ENCODE measurements at places on chromosomes 16 and 17. TPM values are rescaled to one million over a fixed set of nuclear protein-coding genes. Genes with fewer than 3 reads are reported as not detected.

GPR179 gene
- 0.07 TPM for total RNA-seq

MYH13 gene
- not detected for total RNA-seq

TLCD1 gene
- total RNA-seq: 2.5 TPM

DNA sequence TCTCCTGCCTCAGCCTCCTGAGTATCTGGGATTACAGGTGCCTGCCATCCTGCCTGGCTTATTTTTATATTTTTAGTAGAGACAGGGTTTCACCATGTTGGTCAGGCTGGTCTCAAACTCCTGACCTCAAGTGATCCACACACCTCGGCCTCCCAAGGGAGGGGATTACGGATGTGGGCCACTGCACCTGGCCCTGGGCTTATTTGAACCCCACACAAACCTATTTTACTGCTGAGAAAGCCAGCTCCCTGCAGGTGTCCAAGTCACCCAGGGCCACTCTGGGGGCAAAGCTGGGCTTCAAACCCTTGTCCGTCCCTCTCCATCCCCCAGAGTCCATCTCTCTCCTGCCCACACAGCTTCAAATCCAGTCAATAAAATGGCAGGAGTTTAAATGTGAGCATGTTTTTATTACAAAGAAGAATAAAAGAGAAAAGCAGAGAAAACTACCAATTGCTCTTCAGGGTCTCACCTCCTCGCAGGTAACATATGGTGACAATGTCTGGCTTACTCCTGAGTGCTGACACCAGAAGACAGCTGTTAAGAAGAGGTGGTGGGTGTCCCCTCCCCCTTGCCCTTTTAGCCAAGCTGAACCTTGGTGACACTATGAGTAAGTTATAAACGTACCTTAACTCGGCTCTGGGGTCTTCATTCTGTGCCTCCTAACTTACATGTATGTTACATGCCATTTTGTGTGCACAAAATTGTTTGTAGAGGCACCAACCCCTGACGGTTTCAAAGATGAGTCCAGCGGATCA, 45.4 kb downstream of the LAT start:
- no peak for DNase-seq
- no peaks in the 10 kb centered on the region for H3K36me3 ChIP-seq
- H3K27ac ChIP-seq: no peak overlapping the region
- no peaks in the 10 kb centered on the region for H3K4me1 ChIP-seq

- peaks cover 47% of the 10 kb centered on the region for H3K36me3 ChIP-seq
- H3K27me3 ChIP-seq: no peaks in the 10 kb centered on the region
- peaks cover 71% of the 10 kb centered on the region for H3K4me1 ChIP-seq
Observed at GRCh38 chr17:82440991-82441627, 9.4 kb downstream of the CYBC1 start.

GRCh38 chr16:3781421-3781820, 64.1 kb upstream of the TRAP1 start:
- peaks cover 2% of the 10 kb centered on the region for H3K36me3 ChIP-seq
- H3K4me3 ChIP-seq: no peak overlapping the region
- H3K27ac ChIP-seq: no peak overlapping the region
- H3K27me3 ChIP-seq: no peaks in the 10 kb centered on the region
- DNase-seq: no peak

GRCh38 chr16:2535625-2536013, 2.2 kb upstream of the PDPK1 start:
- no peaks in the 10 kb centered on the region for H3K36me3 ChIP-seq
- DNase-seq: peak; percentile 78
- H3K4me1 ChIP-seq: peaks cover 27% of the 10 kb centered on the region
- no peak overlapping the region for H3K4me3 ChIP-seq
- peak overlapping the region; percentile 96 for H3K27ac ChIP-seq

DNA sequence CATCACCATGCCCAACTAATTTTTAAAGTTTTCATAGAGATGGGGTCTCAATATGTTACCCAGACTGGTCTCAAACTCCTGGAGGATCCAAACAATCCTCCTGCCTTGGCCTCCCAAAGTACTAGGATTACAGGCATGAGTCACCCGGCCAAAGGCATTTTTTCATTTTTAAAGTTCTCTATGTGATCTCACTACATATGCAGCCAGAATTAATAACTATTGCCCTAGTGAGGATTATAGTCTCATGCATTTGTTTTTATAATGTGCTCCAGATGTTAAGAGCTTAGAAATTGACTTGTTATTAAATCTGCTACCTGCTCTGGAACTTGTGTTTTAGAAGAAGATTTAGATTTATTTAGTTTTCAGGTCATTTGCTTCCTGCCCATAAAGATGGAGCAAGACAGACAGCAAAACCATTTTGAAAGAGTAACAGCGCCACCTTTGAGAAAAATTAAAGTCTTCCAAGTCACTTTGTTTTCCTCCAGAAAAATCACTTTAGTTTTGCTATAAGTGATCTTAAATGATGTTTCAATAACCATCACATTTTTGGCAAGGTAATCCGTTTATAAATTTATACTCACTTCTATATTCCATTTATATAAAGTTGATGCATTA, 79.5 kb downstream of the CA4 start:
- H3K4me3 ChIP-seq: no peak overlapping the region
- H3K36me3 ChIP-seq: peaks cover 21% of the 10 kb centered on the region
- no peak for DNase-seq
- no peak overlapping the region for H3K27ac ChIP-seq

GRCh38 chr17:50037321-50038107, 18.4 kb upstream of the ITGA3 start:
- H3K36me3 ChIP-seq: no peaks in the 10 kb centered on the region
- peak overlapping the region; percentile 4 for H3K27ac ChIP-seq
- DNase-seq: peak; percentile 83
- H3K4me1 ChIP-seq: no peaks in the 10 kb centered on the region

GRCh38 chr16:81616321-81617020, 162.6 kb upstream of the PLCG2 start:
- H3K36me3 ChIP-seq: peaks cover 9% of the 10 kb centered on the region
- peaks cover 45% of the 10 kb centered on the region for H3K4me1 ChIP-seq
- DNase-seq: peak; percentile 95
- no peak overlapping the region for H3K4me3 ChIP-seq
- peak overlapping the region; percentile 88 for H3K27ac ChIP-seq

DNA sequence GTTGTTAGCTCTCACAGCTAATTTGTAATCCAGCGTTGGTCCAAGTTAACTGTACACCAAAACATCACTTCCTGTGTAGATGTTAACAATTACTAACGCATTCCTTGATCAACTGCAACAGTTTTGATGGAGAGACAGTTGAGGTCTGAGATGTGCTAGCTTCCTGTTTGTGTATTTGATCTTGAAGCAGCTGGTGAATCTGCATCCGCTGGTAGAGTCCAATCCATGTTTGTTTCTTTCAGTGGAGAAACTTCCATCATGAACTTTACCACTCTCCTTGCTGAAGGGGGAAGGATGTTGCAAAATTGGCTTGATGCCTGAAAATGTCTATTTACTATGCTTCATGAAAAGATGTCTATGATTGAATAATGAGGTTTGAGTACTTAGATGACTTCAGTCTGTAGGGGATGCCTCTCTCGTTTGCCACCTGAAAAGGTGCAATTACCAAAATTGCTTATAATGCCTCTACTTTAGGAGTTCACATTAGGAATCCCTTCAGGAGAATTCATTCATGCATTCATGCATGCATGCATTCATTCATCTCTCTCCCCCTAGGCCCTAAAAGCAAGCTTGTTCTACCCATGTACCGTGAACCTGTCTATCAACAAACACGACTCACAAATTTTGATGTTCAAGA, 39.6 kb upstream of the ZKSCAN2 start:
- H3K4me3 ChIP-seq: no peak overlapping the region
- no peaks in the 10 kb centered on the region for H3K36me3 ChIP-seq
- DNase-seq: no peak
- no peaks in the 10 kb centered on the region for H3K27me3 ChIP-seq

DNA sequence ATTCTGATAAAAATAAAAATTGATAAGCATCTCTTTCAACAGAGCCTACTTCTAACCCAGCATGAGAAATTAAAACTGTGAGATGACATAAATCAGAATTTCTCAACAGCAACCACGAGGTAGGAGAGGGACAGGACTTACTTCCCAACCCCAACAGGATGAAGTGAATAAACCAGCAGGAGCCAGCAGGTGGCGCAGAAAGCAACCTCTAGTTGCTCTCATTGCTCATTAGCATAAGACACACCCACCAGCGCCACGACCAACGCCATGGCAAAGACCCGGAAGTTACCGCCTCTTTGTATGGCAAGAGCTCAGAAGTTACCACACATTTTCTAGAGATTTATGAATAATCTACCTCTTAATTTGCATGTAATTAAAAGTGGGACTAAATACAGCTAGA, 189.4 kb upstream of the CDH8 start:
- H3K27ac ChIP-seq: no peak overlapping the region
- no peaks in the 10 kb centered on the region for H3K36me3 ChIP-seq
- H3K4me3 ChIP-seq: no peak overlapping the region
- DNase-seq: no peak
- H3K27me3 ChIP-seq: no peaks in the 10 kb centered on the region

DNA sequence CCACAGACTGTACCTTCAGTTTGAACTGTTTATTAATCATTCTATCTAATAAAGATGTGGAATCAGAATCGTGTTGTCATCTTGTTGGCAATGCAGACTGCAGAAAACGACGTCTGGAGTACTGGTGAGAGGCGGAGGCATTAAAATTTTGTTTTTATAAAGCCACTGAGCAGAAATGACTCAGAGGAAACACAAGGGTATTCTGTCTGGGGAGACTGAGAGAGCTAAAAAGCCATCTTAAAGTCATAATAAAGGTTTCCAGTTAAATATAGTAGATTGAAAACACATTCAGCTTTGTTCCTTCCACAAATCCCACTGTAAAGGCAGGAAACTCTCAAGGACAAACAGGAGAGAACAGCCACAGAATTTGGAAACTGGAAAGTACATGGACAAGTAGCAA, 74.2 kb downstream of the CPPED1 start:
- no peaks in the 10 kb centered on the region for H3K27me3 ChIP-seq
- no peak overlapping the region for H3K27ac ChIP-seq
- DNase-seq: no peak
- H3K4me3 ChIP-seq: no peak overlapping the region
- H3K36me3 ChIP-seq: peaks cover 53% of the 10 kb centered on the region
- no peaks in the 10 kb centered on the region for H3K4me1 ChIP-seq

DNA sequence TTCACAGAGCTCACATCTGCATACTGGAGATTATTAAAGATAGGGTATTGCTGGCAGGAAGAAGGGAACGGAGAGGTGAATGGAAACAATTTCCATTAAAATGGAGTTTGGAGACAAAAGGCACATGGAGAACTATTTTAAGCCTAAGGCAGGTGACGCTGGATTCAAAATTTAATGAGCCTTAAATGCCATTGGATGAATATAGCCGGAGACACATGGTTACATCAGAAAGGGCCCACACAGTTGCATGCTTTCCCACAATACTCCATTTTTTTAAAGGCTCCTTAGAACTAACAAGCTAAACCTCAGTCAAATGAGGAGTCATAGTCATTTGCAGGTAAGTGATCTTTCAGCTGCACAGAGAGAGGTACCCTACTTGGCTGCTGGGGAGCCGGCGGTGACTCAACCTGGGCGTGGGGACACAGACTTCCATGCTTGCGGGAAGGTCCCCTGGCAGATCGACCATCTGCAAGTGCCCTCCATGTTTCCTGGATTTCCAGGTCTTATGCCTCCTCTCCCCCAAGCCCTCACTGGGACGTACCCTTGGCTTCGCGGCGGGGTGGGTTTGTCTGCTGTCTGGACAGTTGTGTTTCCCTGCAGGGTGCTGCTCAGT, 259.2 kb downstream of the CBLN1 start:
- no peaks in the 10 kb centered on the region for H3K27me3 ChIP-seq
- DNase-seq: no peak
- no peak overlapping the region for H3K4me3 ChIP-seq
- H3K4me1 ChIP-seq: no peaks in the 10 kb centered on the region
- H3K36me3 ChIP-seq: no peaks in the 10 kb centered on the region

GRCh38 chr17:76371656-76372628, 12.5 kb upstream of the SPHK1 start:
- DNase-seq: no peak
- H3K36me3 ChIP-seq: no peaks in the 10 kb centered on the region
- no peaks in the 10 kb centered on the region for H3K4me1 ChIP-seq
- H3K27ac ChIP-seq: no peak overlapping the region
- no peak overlapping the region for H3K4me3 ChIP-seq

DNA sequence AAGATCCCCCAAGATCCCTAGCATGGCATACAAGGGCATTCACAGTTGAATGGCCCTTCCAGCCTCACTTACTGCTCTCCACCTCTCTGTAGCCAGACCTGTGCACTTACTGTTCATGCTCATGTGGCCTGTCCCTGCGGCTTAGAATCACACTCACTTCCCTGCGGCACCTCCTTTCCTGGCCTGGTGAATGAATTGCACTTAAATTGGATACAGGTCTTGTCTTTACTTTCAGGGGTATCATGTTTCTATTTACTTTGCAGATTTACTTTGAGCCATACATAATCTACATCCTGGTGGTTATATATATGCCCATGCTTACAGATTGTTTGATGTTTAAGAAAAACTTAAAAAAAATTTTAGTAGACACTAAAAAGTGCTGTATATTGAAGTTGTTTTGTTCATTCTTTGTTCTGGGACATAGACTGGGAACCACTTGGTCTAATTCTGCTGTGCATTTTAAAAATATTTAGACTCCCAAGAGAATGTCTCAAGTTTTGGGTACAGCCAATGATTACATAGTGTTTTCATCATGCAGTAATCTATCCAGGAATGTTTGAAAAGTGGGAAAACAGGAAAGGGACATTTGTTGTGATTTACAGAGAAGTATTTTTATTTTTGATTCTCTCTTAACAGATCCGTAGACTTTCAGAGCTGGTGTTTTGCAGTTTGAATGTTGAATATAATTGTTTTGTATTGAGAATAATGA, 63.9 kb downstream of the NUP88 start:
- H3K27me3 ChIP-seq: no peaks in the 10 kb centered on the region
- H3K27ac ChIP-seq: no peak overlapping the region
- no peak for DNase-seq
- peaks cover 100% of the 10 kb centered on the region for H3K36me3 ChIP-seq

DNA sequence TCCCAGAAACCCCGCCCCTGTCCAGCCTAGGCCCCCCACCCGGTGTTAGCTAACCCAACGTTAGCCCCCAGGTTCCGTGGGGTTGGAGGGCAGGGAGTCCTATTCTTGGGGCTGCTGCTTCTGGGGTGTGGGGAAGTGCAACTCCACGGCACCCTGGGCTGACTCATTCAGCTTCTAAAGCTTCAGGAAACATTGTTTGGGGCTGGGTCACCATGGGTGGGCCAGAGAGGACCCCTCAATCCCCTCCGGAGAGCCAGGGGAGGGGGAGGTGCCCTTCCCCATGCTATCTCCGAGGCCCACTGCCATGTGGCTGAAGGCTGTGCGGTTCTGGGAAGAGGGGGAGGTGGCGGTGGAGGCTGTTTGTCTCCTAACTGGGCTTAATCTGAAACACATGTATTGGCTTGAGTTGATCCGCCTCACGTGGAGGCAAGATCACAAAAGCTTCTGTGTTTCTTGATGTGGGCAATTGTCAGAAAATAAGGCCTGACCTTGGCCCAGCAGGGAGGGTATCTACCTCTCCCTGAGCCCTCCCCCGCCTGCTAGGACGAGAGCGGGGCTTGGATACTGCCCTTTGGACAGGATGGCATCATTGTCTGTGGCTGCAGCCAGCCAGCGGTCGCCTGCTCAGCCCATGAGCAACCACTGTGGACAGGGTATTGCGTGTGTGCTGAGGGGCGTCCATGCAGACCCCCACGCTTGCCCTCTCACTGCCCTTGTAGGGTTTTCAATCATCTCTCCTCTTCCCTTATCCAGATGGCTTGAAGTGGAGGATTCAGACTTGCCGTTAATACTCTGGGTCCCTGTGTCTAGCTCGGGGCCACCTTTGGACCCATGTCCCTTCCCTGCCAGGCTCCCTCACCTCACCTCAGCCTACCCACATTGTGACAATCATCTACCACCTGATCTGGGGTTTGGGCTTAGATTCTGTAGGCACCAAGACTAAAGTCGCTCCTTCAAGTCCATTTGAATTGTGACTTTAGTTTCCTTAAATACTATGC, 1.3 kb downstream of the SERPINF1 start:
- H3K4me1 ChIP-seq: peaks cover 17% of the 10 kb centered on the region
- no peaks in the 10 kb centered on the region for H3K27me3 ChIP-seq

All from spleen (tissue), 13 donors.